Activated T-cell treated with anti-CD3 and anti-CD28 coated beads for 24 hours (primary cell): ENCODE measurements at places on chromosomes 6 and 20.

GRCh38 chr6:77440206-77440976 lies 22.9 kb downstream of the HTR1B start:
- DNase-seq, result no peak

GRCh38 chr6:139577763-139578604 lies 203.5 kb upstream of the CITED2 start:
- no peak for DNase-seq

DNA sequence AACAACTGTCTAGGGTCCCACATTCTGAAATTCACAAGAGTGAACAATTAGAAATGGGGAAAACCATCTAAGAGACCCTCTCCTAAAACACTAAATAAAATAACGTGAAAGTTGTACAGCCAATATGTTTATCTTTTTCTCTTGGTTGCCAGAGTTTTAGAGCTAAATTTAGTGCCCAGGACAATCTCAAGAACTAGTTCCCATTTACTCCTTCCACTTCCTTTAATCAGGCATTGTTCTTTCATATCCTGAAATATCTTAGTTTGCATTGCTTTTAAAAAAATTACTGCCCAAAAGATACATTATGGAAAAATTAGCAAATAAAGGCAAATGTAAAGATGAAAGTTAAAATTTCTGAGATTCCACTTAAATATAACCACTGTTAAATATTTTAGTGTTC lies 33.1 kb upstream of the UBR2 start:
- no peak for DNase-seq

GRCh38 chr6:145119081-145119480 lies 616.2 kb downstream of the EPM2A start:
- DNase-seq, result no peak

DNA sequence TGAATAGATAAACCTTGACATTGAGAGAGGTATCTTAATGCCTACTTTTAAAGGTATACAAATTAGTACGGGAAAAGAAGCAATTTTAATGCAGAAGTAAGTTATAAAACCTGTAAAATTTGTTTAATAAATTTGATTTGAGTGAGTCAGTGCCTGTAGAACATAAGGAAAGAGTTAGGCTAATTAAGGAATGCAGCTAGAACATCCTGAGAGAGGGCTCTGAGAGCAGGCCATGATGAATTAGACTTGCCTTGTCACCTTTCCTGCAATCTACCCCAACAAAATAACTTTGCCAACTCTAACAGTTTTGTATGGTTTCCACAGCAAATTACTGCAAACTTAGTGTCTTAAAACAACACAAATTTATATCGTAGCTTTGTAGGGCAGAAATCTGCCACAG lies 700.8 kb downstream of the RFPL4B start:
- DNase-seq, result no peak

DNA sequence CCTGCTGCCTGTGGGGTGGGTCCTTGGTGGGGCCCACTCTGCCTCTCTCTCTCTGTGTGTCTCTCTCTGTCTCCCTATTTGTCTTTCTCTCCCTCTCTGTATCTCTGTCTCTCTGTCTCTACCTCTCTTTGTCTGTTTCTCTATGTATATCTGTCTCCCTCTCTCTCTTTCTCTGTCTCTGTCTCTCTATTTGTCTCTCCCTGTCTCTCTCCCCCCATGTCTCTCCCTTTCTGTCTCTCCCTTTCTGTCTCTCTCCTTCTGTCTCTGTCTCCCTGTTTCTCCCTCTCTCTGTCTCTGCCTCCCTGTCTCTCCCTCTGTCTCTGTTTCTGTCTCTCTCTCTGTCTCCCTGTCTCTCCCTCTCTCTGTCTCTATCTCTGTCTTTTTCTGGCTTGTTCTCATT lies 353.2 kb downstream of the CDH4 start:
- no peak for DNase-seq

DNA sequence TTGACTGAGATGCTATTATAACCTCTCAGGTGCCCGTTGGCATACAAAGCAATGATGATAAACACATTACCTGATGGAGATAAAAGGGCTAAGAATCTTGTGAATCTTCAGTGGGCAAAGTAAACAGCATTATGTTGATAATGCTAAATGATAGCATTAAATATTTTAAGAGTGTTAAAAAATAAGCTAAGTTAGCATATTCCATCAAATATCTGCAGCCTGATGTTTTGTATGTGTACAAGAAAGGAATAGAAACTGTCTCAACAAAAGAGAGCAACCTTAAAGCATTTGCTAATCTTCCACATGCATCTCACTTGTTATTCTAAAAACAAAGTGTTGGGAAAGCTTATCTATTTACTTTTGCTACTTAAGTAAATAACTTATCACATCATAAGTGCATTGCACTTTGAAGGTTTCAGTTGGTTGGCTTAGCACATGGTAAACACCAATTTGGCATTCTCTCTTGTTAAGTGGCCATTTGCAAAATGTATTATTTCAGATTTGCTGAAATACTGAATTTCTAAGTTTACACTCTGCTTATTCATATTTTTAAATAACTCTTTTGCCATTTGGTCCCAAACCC lies 151.6 kb downstream of the SYNDIG1 start:
- DNase-seq, result no peak

DNA sequence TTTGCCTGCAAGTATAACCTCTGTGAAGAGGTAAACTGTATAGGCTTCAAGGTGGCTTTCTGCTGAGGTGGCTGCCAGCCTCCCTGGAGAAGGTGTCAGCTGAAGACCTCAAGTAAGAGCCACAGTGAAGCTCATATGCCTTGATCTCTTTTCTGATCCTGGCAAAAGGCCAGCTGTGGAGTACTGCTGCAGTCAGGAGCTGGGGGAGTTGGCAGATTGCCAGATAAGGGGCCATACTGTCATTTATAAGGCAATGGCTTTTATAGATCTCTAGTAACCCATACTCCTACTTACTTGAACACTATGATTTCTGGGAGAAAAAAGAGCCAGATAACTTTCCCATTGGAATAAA lies 8.8 kb upstream of the CEP85L start:
- DNase-seq, result peak; percentile 44

DNA sequence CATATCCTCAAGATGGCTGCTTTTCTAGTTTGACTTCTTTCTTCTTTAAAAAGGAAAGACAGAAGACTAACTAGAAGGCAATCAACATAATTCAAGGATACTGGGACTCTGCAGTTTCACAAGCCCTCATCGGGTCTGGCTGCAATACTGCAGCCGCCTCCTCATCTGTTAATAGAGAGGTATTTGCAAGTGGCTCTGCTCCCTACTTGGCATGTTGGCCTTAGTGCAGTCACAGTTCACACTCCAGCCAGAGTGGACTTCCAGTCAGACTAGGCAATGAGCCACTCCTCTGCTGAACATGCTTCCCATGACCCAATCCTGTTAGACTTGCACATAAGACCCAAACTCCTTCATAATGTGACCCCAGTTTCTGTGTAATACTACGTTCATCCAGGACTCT lies 141.9 kb upstream of the ENPP5 start:
- no peak for DNase-seq

DNA sequence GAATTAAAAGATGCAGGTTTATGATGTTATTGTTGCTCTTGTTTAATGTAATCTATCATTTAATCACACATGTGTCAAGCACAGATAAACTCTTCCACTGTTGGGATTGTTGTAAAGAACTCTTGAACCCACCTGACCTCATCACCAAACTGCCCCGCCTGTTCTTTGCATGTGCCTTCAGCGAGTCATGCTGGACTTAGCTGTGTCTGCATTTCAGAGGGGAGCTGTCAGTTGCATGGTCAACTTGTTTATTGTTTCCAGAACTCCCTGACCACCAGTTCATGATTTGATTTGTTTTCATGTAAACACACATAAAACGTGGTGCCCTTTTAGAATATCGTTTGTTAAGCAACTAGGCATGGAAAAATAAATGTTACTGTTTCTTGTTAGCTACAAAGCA lies 93.6 kb downstream of the KHDC1L start:
- no peak for DNase-seq

DNA sequence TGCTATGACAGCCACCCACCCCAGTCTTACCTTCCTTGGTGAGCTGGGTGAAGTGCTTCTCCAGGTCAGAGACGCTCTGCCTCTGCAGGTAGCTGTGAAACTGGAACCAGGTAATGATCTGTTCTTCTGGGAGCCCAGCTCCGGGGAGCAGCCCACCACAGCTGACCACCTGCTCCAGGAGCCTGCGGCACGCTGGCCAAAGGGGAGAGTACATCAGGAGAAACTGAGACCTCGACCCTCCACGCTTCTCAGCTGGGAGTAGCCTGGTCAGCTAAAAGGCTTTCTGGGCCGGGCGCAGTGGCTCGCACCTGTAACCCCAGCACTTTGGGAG lies 82.8 kb downstream of the PTPN1 start:
- no peak for DNase-seq

DNA sequence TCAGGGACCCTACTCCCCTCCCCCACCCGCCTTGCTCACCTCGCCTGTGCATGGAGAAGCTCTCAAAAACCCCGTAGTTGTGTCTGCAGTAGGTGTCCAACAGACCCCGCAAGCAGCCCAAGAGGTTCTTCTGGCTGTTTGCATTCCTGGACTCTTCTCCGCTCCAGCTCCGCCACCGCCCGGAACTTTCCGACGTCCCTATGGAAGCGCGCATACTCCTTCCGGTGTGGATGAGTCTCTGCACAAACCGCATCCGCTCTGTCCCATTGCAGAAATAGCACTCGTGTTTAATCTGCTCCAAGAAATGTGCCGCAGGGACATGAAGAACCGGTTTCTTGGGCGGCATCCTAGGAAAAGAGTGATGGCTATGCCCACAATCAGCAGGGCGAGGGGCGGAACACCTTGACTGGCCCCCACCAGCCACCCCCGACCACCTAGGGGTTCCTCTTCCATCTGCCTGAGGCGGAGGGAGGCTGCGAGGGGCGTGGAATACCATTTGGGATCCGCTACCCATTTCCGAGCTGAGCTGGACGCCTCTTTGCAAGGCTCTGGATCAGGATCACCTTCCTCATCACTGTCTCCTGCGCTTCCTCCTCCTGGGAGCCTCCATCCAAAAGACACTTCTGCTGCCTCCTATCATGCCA lies 20.2 kb downstream of the HLA-DRA start:
- DNase-seq, result no peak

DNA sequence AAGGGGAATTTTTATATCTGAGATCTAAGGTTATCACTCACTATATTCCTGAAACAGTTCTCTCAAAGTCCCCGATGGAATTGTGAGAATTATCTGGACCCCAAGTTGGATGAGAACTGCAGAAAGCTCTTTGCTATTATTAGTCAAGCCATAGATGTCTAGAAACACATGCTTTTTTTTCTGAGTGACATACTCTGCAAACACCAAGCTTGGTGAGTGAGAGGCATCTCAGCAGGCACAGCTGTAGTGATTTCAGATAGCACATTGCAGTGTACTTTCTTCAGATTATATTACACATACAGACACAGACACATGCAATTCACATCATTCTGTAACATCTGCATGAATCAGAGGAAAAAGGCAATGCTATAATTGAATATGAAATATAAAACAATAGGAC lies 111.1 kb upstream of the UFL1 start:
- no peak for DNase-seq

GRCh38 chr6:53543359-53544216 lies 1.3 kb downstream of the GCLC start:
- DNase-seq, result no peak

DNA sequence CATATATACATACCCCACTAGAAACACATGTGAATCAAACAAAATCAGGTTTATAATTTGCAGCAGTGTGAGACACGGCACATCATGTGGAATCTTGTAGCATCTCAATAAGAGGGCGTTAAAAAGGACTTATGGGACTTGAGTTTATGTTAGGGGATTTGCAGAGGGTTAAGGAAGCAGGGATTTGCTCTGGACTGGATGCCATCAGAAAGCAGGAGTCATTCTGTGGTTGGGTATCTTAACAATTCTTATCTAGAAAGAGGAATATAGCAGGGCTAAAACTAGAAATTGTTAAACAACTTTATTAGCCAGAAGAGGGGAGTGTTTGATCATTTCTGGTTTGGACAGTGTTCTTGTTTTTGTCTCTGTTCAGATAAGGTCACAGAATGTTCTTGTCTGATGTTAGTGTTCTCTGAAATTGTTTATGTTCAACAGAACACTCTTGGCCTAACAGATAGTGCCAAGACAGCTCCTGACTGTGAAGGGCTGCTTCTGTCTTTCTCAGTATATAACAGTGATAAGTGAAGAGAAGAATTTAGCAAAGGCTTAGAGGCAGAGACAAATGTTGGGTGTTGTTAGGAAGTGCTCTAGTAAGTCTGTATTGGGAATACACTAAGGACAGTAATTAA lies 39.2 kb downstream of the LIN28B start:
- no peak for DNase-seq

DNA sequence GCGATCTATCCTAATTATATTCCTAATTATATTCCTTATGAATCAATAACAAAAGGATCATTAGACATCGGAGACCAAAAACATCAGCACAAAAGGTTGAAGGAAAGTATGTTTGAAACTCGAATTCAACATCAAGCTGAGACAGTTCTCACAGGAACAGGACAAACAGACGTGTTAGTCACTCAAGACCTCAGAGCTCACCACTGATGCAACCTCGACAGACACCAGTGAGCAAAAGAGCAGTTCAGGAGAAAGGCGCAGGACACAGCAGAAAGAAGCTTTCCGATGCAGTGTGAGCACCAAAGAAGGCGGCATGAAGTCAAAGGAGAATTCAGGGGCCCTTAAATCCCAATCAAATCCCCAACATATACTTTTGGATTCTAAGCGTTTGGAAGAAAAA lies 6.3 kb upstream of the RAMACL start:
- DNase-seq, result no peak

DNA sequence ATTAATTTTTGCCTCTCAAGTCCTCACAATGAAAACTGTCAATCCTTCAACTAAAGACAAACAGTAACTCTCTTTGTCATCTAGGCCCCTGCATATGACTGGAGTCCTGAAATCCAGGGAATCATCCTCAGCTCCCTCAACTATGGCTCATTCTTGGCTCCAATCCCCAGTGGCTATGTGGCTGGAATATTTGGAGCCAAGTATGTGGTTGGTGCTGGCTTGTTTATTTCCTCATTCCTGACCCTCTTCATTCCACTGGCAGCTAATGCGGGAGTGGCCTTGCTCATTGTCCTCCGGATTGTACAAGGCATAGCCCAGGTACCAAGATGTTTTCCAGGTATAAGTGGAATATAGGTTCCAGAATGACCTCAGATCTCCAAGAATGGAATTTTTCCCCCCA lies 15.4 kb downstream of the SLC17A4 start:
- DNase-seq, result no peak

GRCh38 chr6:142820338-142821051 lies 124.5 kb downstream of the HIVEP2 start:
- DNase-seq, result no peak
